ENCODE measurements at places on chromosomes 11 and 22.

- DNase-seq: no peak
Measured at GRCh38 chr11:96815236-96815635, 425.4 kb downstream of the JRKL start.

DNA sequence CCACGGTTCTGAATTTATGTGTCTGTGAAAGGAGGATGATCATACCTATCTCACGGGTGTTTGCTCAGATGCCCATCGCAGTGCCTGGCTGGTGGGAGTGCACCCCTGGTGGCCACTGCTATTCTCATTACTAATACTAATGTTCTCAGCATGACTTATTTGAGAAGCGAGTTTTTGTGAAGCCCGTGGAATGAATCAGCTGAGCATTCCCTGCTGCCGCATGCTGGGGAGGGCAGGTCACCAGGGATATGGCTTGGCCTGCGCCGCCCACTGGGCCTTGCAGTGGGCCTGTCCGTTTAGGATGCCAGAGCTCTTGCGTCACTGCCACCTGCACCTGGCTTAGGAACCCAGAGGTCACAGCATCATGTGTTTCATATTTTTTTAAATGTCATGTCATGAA is 16.9 kb downstream of the CTTN start:
- no peak for DNase-seq

GRCh38 chr11:69361466-69361865 is 67.5 kb downstream of the MYEOV start:
- DNase-seq: no peak

DNA sequence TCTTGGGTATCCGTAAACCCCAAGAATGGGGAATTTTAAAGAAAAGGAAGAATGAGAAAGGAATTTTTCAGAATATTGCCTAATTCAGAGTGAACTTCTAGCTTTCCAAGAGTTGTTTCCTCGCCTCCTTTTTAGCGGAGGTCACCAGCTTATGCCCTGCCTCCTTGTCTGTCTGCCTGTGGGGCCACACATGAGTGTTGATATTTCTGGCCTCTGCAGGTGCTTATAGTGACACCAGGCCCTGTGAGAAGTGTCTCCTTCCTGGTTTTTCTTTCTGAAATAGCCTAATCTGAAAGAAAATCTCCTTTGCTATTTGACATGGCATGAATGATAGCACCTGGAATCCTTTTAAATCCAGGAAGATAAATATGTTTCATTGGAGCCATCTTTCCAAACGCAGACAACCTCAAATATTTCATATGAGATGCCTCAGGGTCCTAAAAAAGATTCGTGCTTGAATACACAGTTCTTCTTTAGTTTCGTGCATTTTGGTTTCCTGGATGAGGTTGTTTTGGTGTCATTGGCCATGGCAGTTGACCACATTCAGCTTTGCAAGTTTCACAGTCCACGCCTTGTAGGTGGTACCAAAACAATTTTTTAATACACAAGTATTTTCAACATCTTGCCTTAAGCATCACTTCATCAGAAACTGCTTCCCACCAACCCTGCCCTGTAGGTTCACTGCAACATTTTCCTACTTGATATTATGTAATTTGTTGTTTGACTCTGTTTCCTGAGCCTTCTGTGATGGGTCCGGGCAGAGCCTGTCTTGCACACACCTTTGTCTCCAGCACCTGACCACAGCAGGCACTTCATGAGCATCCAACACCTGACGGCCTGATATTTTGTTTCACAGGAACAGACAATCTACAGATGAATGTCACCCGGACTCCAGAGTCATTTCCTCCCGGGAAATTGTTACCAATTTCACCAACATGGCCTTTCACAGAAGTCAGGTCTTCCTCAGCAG is 159.4 kb downstream of the C11orf91 start:
- DNase-seq: no peak

DNA sequence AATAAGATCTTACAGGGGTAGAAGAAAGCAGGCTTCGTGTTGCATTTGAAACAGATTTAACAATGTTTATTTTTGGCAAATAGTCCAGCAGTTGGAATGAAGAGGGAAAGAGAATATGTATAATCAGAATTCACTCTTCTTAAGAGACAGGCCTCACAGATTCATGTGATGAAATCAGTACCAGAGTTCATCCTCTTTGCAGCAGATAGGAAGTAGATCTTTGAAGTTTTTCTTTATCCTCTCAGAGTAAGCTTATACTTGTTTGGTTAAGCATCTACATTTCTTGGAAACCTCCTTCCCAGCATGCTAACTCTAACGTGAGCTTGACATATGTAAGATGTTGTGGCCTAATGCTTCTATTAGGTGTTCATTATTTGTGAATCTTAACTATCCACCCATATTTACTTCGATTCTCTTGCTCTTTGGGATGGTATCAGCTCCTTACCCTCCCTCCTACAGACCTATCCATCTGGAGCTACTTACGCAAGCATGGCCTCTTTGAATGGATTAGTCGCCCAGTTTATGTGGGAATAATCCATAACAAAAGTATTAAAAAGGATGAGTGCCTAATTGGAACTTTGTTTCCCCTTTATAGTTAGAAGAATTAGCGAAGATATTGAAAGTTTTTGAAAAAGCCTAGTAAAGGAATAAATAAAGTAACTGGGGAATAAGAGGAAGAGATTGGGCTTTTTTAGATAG is 80.1 kb downstream of the PRMT3 start:
- DNase-seq: no peak

DNA sequence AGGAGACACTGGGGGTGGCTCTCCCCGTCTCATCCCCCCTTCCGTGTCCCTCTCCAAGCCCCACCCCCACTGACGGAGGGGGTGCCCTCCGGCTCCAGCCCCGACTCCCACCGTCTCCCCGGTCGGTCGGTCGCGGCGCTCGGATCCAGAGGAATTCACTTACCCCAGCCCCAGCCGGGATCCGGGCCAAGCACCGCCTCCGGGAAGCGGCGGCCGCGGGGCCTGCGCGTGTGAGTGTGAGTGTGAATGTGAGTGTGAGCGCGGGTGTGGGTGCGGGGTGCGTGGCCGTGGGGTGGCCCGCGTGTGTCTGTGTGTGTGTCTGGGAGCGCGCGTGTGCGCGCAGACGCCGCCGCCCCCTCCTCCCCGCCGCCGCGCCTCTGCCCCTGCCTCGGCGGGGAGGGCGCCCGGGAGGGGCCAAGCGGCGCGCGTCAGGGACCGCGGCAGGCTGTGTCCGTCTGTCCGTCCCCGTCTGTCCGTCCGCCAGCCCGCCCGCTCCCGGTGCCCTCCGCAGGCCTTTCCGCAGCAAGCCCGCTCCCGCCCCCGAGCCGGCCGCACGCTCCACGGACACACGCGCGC is at the start of gene ELFN2:
Gene ELFN2, minus strand, starts transcription at position 345 of the 576 bp plus-strand sequence. CDS start 51,945 bp downstream, outside the sequence.
- no peak for DNase-seq

DNA sequence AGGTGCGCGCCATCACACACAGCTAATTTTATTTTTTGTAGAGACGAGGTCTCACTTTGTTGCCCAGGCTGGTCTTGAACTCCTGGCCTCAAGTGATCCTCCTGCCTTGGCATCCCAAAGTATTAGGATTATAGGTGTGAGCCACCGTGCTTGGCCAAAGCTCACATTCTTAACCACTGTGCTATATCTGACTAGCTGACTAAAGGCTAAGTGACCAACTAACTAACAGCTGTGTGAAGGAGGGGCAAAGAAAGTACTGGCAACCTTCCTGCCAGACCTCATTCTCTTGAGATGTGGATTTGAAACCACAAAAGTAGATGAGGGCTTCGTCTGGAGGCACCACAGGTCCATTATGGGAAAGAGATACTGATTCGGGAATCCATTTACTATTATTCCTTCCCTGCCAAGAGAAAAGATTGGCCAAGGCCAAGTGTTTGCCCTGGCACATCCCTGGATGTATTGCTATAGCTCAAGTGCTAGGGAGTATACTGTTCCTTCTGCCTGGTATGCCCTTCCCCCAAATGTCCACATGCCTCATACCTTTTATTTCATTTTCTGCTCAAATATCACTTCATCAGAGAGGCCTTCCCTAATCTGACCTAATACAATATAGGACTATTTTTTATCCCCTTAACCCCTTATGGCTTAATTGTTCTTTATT is 52.7 kb upstream of the RRM1 start:
- DNase-seq: no peak
